Uterine smooth muscle cell (primary cell): ENCODE measurements at places on chromosomes 3 and 15. TPM values are rescaled to one million over a fixed set of nuclear protein-coding genes. Genes with fewer than 3 reads are reported as not detected.

Gene CCRL2
- total RNA-seq = 0.62 and 1.5 TPM in 2 replicates

Gene GPR149
- not detected in 2 replicates for total RNA-seq

Gene ZPLD1
- 0.62 TPM in 1 of 2 replicates, not detected in the other for total RNA-seq

Gene CCR4
- total RNA-seq = not detected in 2 replicates

Gene TRH
- not detected in 2 replicates for total RNA-seq

Gene FSIP1
- total RNA-seq = 1.3 and 1.5 TPM in 2 replicates

Gene SLC22A14
- total RNA-seq = under 0.01 TPM in 1 of 2 replicates, not detected in the other

Gene LHFPL4
- not detected in 2 replicates for total RNA-seq

Gene IL5RA
- not detected in 2 replicates for total RNA-seq

Gene MCCC1
- 23.5 and 29.4 TPM in 2 replicates for total RNA-seq

Gene SKIL
- total RNA-seq = 61.3 and 107 TPM in 2 replicates

Gene TNFAIP8L3
- 8.6 and 13.0 TPM in 2 replicates for total RNA-seq

Gene CPA3
- not detected in 2 replicates for total RNA-seq

Gene ALG1L2
- 0.22 TPM in 1 of 2 replicates, not detected in the other for total RNA-seq

Gene TRANK1
- 7.7 and 20.2 TPM in 2 replicates for total RNA-seq

Gene VGLL3
- total RNA-seq = 11.2 and 25.5 TPM in 2 replicates

Gene ALDH1L1
- 0.25 TPM in 1 of 2 replicates, not detected in the other for total RNA-seq

Gene FBXO40
- under 0.01 TPM in 1 of 2 replicates, not detected in the other for total RNA-seq

Gene TRIM42
- total RNA-seq = not detected in 2 replicates

Gene FEZF2
- not detected in 2 replicates for total RNA-seq

Gene SI
- total RNA-seq = not detected in 2 replicates

Gene OIP5
- total RNA-seq = 3.2 and 12.1 TPM in 2 replicates

Gene CFAP91
- total RNA-seq = 0.62 and 0.77 TPM in 2 replicates

Gene ETV5
- 58.0 and 59.5 TPM in 2 replicates for total RNA-seq

Gene RBPMS2
- total RNA-seq = under 0.01 TPM in 2 replicates

Gene THBS1
- 214 and 454 TPM in 2 replicates for total RNA-seq

Gene LDHAL6B
- total RNA-seq = under 0.01 TPM in 1 of 2 replicates, not detected in the other

Gene PGBD4
- 2.0 and 2.6 TPM in 2 replicates for total RNA-seq

Gene CLDN16
- 0.12 TPM in 1 of 2 replicates, not detected in the other for total RNA-seq

Gene PLIN1
- total RNA-seq = 0.12 and 0.22 TPM in 2 replicates

Gene STAB1
- total RNA-seq = 0.44 and 0.62 TPM in 2 replicates

Gene ADAMTS9
- total RNA-seq = 1.1 and 2.1 TPM in 2 replicates

Gene ABHD17C
- 3.0 and 3.8 TPM in 2 replicates for total RNA-seq

Gene PLA2G4D
- total RNA-seq = not detected in 2 replicates

Gene NANOGP8
- total RNA-seq = not detected in 2 replicates

Gene CLSTN2
- total RNA-seq = 0.50 and 1.00 TPM in 2 replicates

Gene TERC
- total RNA-seq = 597 and 759 TPM in 2 replicates

Gene SLC22A13
- 0.22 and 0.25 TPM in 2 replicates for total RNA-seq

Gene AADACL2
- not detected in 2 replicates for total RNA-seq

Gene C3orf85
- total RNA-seq = not detected in 2 replicates

Gene SMCO1
- not detected in 2 replicates for total RNA-seq

Gene MESP2
- 0.55 and 0.75 TPM in 2 replicates for total RNA-seq

Gene TUSC7
- not detected in 2 replicates for total RNA-seq

Gene GTF2A2
- total RNA-seq = 14.7 and 22.4 TPM in 2 replicates

Gene OSTN
- total RNA-seq = 0.12 and 0.33 TPM in 2 replicates

Gene HIGD2B
- total RNA-seq = not detected in 2 replicates

Gene CADM2
- total RNA-seq = not detected in 2 replicates
